ENCODE measurements at places on chromosomes 7 and 10. TPM values are rescaled to one million over a fixed set of nuclear protein-coding genes. Genes with fewer than 3 reads are reported as not detected.

GPR15LG gene
- not detected for total RNA-seq

EIF5AL1 gene
- not detected for total RNA-seq

NEBL gene
- total RNA-seq, result 72.6 TPM

TUBAL3 gene
- not detected for total RNA-seq

MPP7 gene
- total RNA-seq, result 2.2 TPM

ZNF488 gene
- total RNA-seq, result 2.5 TPM

CRHR2 gene
- total RNA-seq, result 2.8 TPM

ADRA2A gene
- total RNA-seq, result 34.7 TPM

Data from parietal lobe (tissue), 2 donors.